ENCODE measurements at places on chromosomes 7 and 10.

GRCh38 chr7:37310327-37311080 is 138.2 kb downstream of the ELMO1 start:
- no peak for DNase-seq

DNA sequence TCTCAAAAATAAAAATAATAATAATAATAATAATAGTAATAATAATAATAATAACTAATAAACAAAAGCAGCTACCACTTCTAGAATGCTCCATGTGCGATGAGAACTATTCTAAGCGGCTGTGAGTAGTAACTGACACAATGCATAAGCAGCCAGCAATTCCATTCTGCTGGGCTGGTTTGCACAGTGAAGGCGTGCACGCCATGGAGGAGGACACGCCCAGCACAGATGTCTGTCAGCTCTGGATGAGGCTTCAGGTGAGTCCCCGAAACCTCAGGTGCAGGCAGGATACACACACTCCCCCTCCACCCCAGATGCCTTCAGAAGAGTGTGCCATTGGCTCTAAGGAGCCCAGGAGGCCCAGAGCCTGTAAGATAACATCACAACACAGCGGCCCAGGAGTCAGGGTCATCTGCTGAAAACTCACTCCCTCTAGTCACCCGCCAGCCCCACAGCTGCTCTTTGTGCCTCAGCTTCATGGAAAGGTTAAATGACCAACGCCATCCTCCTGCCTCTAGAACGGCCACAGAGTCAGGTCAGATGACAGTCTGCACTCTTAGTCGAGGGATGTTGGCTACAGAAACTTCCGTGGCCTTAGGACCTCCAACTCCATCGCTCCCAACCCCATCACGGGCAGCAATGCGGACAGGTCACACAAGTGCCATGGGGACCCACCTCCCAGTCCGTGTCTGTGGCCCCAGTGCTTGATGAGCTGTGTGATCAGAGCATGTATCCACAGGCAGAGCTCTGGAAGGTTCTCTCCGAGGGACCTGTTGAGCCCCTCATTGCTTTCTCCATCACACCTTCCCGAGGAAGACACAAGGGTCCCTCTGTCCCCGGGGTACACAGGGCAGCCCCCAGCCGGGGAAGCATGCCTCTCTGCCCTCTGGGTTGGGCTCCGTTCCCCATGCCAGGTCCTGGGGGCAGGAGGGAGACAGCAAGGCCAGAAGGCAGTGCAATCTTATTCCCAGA is 103.9 kb downstream of the CTBP2 start:
- DNase-seq = no peak

DNA sequence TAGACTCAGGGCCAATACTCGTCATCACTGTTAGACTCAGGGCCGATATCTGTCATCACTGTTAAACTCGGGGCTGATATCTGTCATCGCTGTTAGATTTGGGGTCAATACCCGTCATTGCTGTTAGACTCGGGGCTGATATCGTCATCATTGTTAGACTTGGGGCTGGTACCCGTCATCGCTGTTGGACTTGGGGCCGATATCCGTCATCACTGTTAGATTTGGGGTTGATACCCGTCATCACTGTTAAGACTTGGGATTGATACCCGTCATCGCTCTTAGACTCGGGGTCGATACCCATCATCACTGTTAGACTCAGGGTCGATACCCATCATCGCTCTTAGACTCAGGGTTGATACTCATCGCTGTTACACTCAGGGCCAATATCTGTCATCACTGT is 56.5 kb downstream of the BEND7 start:
- DNase-seq = no peak

- no peak for DNase-seq
These were observed 3.9 kb downstream of the PIK3AP1 start for GRCh38 chr10:96716390-96716789.

GRCh38 chr7:73721377-73721817 is 1.9 kb upstream of the STX1A start:
- peak; percentile 41 for DNase-seq

GRCh38 chr7:33619264-33619663 is 286.1 kb upstream of the BMPER start:
- DNase-seq = no peak

GRCh38 chr10:87541114-87541513 is 36.4 kb downstream of the MINPP1 start:
- no peak for DNase-seq

GRCh38 chr7:64889686-64890162 is 13.3 kb upstream of the ZNF273 start:
- no peak for DNase-seq

- DNase-seq = no peak
These were observed 39.0 kb upstream of the EMX2 start for GRCh38 chr10:117503244-117504205.

DNA sequence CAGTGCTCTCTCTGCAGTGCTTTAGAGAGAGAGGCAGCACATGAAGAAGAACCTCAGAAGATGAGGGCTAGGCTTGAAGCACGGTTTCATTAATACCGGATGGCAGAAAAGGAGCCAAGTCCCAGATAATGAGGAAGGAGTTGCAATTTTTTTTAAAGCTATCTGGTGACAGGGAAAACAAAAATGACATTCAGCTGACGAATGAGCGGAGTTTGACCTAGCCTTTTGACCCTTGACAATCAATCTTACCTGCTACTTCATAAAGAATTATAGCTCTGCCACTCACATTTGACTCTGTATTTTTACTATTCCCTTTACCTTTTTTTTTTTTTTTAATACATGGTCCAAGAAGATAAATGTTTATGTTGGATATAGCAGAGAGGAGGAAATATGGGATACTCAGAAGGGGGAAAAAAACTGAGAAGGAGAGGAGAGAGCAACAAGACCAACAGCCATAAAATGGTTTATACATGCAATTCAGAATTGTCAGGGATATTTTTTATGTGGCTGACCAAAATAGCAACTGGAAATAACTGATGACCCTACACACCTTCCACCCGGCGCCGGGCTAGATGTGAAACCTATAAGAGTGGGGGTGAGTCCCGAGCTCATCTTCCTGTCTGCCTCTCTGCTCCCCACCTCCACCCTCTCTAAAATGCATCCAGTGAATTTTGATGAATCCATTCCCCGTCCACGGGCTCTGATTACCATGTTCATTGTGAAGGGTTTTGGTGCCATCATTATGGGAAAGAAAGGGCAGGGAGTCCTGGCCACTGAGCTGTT is 274.4 kb upstream of the YAE1 start:
- no peak for DNase-seq

- no peak for DNase-seq
These were observed 532.3 kb upstream of the GALNT17 start for GRCh38 chr7:70599446-70600190.

GRCh38 chr7:99557940-99558305 is 519 bp upstream of the ZNF655 start:
- DNase-seq = no peak

- DNase-seq = no peak
These were observed 80.1 kb downstream of the THSD7A start for GRCh38 chr7:11751807-11752389.

DNA sequence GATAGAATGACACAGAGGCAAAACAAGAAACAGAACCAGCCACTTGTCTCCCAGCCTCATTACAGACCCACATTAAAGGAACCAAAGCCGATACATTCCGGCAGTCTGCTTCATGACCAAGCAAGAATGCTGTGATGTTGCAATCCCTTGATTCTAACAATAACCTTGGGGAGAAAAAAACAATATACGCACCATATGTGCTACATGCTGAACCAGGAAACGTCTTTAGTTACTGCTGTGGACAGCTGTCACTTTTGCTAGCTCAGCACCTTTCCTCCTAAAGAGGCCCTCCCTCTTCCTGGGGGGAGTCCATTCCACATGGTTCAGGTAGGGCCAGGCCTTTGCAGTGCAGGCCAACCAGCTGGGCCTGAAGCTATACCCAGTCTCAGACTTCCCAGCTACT is 79.1 kb downstream of the PRTFDC1 start:
- DNase-seq = peak; percentile 43

DNA sequence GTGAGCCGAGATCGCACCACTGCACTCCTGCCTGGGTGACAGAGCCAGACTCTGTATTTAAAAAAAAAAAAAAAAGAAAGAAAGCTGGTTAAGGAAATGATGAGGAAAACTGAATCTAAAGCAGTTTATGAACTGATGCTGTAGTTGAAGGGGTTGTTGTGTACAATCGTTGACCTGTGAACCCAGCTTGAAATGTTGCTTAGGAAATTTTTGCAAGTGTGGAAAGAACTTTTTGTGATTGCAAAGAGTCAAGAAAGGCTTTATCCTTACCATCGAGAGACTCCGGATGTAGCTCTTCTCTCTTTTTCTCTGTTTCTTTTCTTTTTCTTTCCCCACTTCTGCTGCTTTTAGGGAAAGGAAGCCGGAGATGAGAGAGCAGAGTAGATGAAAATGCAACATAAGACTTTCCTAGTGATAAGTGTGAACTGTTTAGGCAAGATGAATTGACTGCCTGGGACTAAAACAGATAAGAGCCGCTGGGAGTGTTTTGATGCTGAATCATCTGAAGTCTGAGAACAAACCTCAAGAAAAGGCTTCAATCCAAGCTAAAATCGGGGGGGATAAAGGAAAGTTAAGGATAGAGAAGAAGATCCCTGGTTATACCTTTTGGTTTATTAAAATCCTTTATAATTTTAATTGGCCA is 69.0 kb downstream of the TAF3 start:
- DNase-seq = no peak

DNA sequence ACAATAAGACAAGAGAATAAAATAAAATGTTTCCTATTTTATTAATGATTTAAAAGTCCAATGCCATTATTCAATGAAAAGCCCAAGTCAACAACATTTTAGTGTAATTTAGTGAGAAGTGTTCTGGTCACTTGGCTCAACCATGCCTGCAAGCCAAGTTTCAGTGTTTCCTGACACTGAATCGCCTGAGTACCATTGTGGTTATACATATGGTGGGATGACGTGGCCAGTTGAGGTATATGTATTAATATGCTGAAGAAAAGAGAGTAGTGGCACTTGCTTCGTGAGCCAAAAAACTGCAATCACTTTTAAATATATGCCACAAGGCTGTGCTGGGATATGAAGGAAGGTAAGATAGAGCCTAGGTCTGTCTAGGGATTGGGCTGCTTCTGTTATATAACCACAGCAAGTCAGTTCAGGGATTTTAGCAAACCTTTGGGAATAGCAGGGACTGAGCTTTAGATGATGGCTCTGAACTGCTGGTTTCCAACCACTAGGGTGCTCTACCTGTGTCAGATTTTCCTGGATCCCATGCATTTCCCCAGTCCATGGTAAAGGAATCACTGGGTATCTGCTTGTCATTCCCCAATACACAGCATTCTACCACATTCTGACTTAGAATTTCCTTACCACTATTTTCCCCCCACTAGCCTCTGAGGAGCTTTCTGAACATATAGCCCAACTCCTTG is 214.0 kb upstream of the PRPS1L1 start:
- DNase-seq = no peak

GRCh38 chr7:106757846-106758245 is 96.9 kb upstream of the CCDC71L start:
- DNase-seq = no peak

DNA sequence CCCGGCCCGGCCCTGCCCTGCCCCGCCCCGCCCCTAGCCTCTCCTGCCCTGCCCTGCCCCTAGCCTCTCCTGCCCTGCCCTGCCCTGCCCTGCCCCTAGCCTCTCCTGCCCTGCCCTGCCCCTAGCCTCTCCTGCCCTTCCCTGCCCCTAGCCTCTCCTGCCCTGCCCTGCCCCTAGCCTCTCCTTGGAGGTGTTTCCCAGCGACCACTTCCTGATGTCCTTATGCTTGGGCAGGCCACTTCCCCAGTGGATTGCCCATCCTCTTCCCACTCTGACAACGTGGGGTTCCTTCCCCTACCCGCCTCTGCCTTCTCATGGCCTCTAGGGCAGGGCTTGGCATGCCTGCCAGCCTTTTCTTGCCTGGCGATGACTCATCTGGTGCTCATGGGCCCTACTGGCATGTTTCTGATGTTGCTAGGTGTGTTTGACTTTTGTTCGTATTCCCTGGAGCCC is 21.2 kb downstream of the PRXL2A start:
- DNase-seq = no peak

DNA sequence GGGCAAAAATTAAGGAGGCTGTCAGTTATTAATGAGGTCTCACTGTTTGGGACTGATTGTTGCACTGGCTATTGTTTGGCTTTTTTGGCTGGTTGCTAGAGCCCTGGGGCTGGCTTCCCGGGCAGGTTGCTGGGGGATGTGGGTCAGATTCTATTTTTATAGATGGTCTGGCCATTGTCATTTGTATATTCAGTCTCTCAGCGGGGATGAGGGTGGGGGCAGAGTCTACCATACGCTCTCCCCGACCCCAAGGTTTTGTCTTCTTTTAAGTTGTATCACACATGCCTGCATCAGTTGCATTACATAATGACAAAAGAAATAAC is 84.3 kb upstream of the GRB10 start:
- DNase-seq = no peak

Data from hippocampal formation (tissue), 2 donors.